Bladder microvascular endothelial cell (primary cell): ENCODE measurements at places on chromosomes 2 and 18. TPM values are rescaled to one million over a fixed set of nuclear protein-coding genes. Genes with fewer than 3 reads are reported as not detected.

Gene AGXT
- under 0.01 TPM in 1 of 2 replicates, not detected in the other for total RNA-seq

Gene CLEC4F
- total RNA-seq: 0.13 and 0.16 TPM in 2 replicates

Gene STAT1
- total RNA-seq: 36.8 and 157 TPM in 2 replicates

Gene PLEK
- 0.06 and 0.16 TPM in 2 replicates for total RNA-seq

Gene SP140
- total RNA-seq: under 0.01 TPM in 1 of 2 replicates, not detected in the other

Gene PLGLB2
- total RNA-seq: 0.65 and 2.4 TPM in 2 replicates

Gene FAM98A
- total RNA-seq: 11.7 and 47.3 TPM in 2 replicates

Gene PDCL3
- 12.0 and 14.9 TPM in 2 replicates for total RNA-seq

Gene BMP10
- total RNA-seq: not detected in 2 replicates

Gene MC2R
- not detected in 2 replicates for total RNA-seq

Gene CAPN14
- total RNA-seq: under 0.01 and 0.13 TPM in 2 replicates

Gene UGT1A7
- total RNA-seq: not detected in 2 replicates

Gene SULT1C4
- 7.6 and 82.8 TPM in 2 replicates for total RNA-seq

Gene OTOS
- total RNA-seq: not detected in 2 replicates

Gene MOCOS
- 0.19 and 0.32 TPM in 2 replicates for total RNA-seq

Gene CREG2
- 0.06 and 0.65 TPM in 2 replicates for total RNA-seq

Gene SKA1
- total RNA-seq: 5.6 and 10.7 TPM in 2 replicates

Gene SULT1C2
- not detected in 2 replicates for total RNA-seq

Gene UGT1A3
- not detected in 2 replicates for total RNA-seq

Gene RNU2-63P
- total RNA-seq: 14.6 and 238 TPM in 2 replicates

Gene CD207
- 0.16 TPM in 1 of 2 replicates, not detected in the other for total RNA-seq

Gene CCDC93
- 16.8 and 37.9 TPM in 2 replicates for total RNA-seq

Gene RNF125
- 4.8 and 6.5 TPM in 2 replicates for total RNA-seq

Gene KIAA2012
- not detected in 2 replicates for total RNA-seq

Gene BOK
- total RNA-seq: 34.8 and 102 TPM in 2 replicates

Gene GYPC
- total RNA-seq: 71.7 and 275 TPM in 2 replicates

Gene TXNDC2
- not detected in 2 replicates for total RNA-seq

Gene EPG5
- total RNA-seq: 10.2 and 36.0 TPM in 2 replicates

Gene DSG1
- total RNA-seq: not detected in 2 replicates

Gene MAL
- total RNA-seq: not detected in 2 replicates

Gene IL18RAP
- total RNA-seq: under 0.01 TPM in 1 of 2 replicates, not detected in the other

Gene SIX2
- total RNA-seq: under 0.01 TPM in 1 of 2 replicates, not detected in the other

Gene DUSP2
- 0.49 and 0.63 TPM in 2 replicates for total RNA-seq

Gene ANKRD23
- 0.49 and 1.4 TPM in 2 replicates for total RNA-seq

Gene RFX8
- total RNA-seq: 0.49 and 0.50 TPM in 2 replicates

Gene CXCR1
- total RNA-seq: not detected in 2 replicates

Gene TUBB8B
- not detected in 2 replicates for total RNA-seq

Gene GALNT5
- total RNA-seq: under 0.01 and 0.06 TPM in 2 replicates

Gene TLX2
- total RNA-seq: not detected in 2 replicates

Gene CPLX4
- not detected in 2 replicates for total RNA-seq

Gene ITSN2
- total RNA-seq: 26.1 and 102 TPM in 2 replicates

Gene NCKAP1
- total RNA-seq: 61.8 and 247 TPM in 2 replicates

Gene CDKL4
- 0.16 and 0.19 TPM in 2 replicates for total RNA-seq

Gene BCL11A
- total RNA-seq: under 0.01 and 1.1 TPM in 2 replicates

Gene FAM228A
- under 0.01 and 0.31 TPM in 2 replicates for total RNA-seq

Gene DHX57
- 15.1 and 26.4 TPM in 2 replicates for total RNA-seq

Gene SP100
- total RNA-seq: 88.4 and 139 TPM in 2 replicates

Gene CFLAR
- total RNA-seq: 173 and 330 TPM in 2 replicates
